ENCODE measurements at places on chromosomes 16 and 17. TPM values are rescaled to one million over a fixed set of nuclear protein-coding genes. Genes with fewer than 3 reads are reported as not detected.

Gene SLC16A5
- 3.0 TPM for total RNA-seq

Gene ZNF764
- 6.8 TPM for total RNA-seq

Gene KRT14
- not detected for total RNA-seq

Gene STAT5A
- total RNA-seq: 13.7 TPM

Gene CCL5
- 2.2 TPM for total RNA-seq

Gene KRTAP4-1
- not detected for total RNA-seq

Gene ARL5C
- total RNA-seq: not detected

Gene ABCA3
- total RNA-seq: 1.1 TPM

Gene YPEL2
- 23.8 TPM for total RNA-seq

Gene C16orf54
- total RNA-seq: 1.3 TPM

Gene ZFP3
- total RNA-seq: 1.6 TPM

Gene ADAP2
- total RNA-seq: 18.4 TPM

Gene CARD14
- 0.70 TPM for total RNA-seq

Gene FXR2
- 12.4 TPM for total RNA-seq

Gene HIC1
- total RNA-seq: 4.8 TPM

Gene SLC4A1
- total RNA-seq: not detected

Gene GJC1
- total RNA-seq: 1.4 TPM

Gene CBFA2T3
- 1.4 TPM for total RNA-seq

Gene KRT28
- not detected for total RNA-seq

Gene AOC2
- total RNA-seq: 2.4 TPM

Gene RPRML
- not detected for total RNA-seq

Gene TPSG1
- total RNA-seq: not detected

Gene AOC3
- total RNA-seq: 2.4 TPM

Gene KNOP1
- total RNA-seq: 4.1 TPM

Gene KRT40
- total RNA-seq: not detected

Gene SUZ12
- total RNA-seq: 12.4 TPM

Gene DPEP3
- total RNA-seq: 0.08 TPM

Gene FOXF1
- total RNA-seq: 0.75 TPM

Gene SLC5A2
- total RNA-seq: not detected

Gene CLDN7
- total RNA-seq: 20.2 TPM

Gene SLC5A11
- 0.67 TPM for total RNA-seq

Gene WNT9B
- 0.08 TPM for total RNA-seq

Gene PIMREG
- not detected for total RNA-seq

Gene TBC1D26
- not detected for total RNA-seq

Gene FAM20A
- 72.0 TPM for total RNA-seq

Gene B9D1
- 22.0 TPM for total RNA-seq

Gene CCL7
- not detected for total RNA-seq

Gene TAX1BP3
- total RNA-seq: 19.8 TPM

Gene KCNJ12
- 0.47 TPM for total RNA-seq

Gene CCDC102A
- total RNA-seq: 2.6 TPM

Gene GAS2L2
- not detected for total RNA-seq

Gene AFMID
- 73.4 TPM for total RNA-seq

Gene CLEC18A
- 0.05 TPM for total RNA-seq

Gene KRT25
- total RNA-seq: not detected

Gene MMP28
- total RNA-seq: 0.75 TPM

Data from liver (tissue), 10 donors.